ENCODE measurements at places on chromosomes 3 and 15.

DNA sequence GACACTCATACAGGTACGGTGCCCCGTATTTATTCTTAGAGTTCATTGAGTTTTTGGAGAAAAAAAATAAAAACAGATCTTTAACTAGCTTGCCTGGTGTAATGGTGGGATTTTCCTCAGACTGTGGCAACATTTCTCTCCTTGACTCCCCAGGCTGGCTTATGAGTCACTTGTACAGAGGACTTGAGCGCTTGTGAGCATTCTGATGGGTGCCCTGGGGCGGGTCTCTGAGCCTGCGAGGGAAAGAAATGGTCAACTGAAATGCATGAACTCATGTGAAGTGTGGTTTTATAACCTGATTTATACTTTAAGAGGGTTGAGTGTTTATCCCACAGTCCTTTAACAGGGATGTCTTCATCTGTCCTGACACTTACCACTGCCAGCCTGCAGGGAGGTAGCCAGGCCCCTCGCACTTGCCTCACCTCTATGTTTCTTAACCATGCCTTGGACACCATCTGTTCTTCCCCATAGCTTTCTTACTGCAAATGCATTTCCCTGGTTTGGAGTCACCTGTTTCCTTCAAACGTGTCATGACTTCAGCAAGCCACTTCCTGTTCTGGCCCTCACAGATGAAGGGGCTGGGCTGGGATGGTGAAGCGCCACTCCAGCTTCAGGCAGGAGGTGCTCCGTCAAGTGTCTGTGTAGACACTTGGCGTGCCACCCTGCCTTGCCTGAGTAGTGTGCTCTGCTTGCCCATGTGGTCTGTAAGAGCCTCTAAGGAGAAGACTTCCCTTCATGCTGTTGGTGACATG lies 118.7 kb downstream of the PDE8A start:
- DNase-seq, result peak; percentile 91

- peak; percentile 77 for DNase-seq
These were observed 16.7 kb upstream of the SOX2 start for GRCh38 chr3:181694805-181695660.

DNA sequence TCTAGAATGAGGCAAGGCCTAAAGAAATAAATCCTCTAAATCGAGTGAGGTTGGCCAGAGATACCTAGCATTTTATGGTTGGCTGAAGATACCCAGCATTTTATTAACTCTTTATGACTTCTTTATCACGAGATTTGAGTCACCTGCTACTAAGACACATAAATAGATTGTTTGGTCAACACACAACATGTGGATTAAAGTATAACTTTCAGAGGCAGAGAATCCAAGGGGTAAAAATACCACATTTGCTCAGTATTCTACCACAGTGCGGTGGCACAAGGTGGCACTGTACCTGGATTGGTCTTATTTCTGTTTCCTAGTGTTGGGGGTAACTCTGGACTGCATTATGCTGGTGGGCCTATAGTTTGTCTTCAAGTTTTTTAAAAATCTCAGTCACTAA lies 27.0 kb upstream of the VILL start:
- no peak for DNase-seq

GRCh38 chr15:57780471-57780870 lies 74.0 kb downstream of the POLR2M start:
- DNase-seq, result no peak

GRCh38 chr3:181565416-181565815 lies 146.3 kb upstream of the SOX2 start:
- DNase-seq, result no peak

GRCh38 chr15:51888593-51889195 lies 59.2 kb downstream of the TMOD3 start:
- no peak for DNase-seq

DNA sequence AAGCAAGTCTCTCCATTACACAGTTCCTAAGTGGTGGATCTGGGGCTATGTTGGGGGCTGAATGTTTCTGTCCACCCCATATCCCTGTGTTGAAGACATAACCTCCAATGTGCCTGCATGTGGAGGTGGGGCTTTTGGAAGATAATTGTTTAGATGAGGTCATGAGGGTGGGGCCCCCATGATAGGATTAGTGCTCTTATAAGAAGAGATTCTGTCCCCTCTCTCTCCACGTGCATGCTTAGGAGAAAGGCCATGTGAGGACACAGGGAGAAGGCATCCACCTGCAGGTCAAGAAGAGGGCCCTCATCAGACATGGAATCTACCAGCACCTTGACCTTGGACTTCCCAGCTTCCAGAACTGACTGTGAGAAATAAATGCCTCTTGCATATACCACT lies 231.0 kb upstream of the CHRNA7 start:
- DNase-seq, result no peak

- no peak for DNase-seq
These were observed 66.8 kb upstream of the KBTBD8 start for GRCh38 chr3:66931291-66931690.

- DNase-seq, result no peak
These were observed 17.9 kb downstream of the STT3B start for GRCh38 chr3:31550452-31551251.

DNA sequence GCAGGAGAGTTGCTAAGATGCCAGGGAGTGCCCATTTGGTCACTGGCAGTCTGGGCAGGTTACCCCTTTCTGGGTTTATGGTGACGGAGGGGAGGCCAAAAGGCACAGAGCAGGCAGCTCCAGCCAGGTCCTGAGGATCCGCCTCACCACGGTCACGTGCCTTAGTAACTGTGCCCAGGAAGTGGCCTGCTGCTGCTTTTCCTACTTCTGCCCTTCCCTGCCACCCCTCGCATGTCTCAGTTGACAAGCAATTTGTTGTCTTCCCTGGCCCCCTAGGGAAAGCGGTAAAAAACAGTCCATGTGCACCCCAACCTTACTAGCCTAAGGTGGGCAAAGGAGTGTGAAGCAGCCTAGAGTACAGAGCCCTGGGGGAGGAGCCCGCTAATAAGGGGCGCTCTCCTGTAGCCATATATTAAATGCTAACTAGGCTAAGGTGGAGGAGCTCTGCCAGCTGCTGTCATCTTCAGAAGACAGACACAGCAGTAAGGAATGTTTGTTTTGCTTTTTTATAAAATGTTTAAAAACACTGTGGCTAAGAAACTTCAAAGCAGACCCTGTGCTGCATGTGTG lies 9.1 kb upstream of the LIPH start:
- DNase-seq, result peak; percentile 81
